ENCODE measurements at places on chromosomes 2 and 18.
A peak's percentile ranks its signal among the peaks of the same experiment; 100 is the strongest.

DNA sequence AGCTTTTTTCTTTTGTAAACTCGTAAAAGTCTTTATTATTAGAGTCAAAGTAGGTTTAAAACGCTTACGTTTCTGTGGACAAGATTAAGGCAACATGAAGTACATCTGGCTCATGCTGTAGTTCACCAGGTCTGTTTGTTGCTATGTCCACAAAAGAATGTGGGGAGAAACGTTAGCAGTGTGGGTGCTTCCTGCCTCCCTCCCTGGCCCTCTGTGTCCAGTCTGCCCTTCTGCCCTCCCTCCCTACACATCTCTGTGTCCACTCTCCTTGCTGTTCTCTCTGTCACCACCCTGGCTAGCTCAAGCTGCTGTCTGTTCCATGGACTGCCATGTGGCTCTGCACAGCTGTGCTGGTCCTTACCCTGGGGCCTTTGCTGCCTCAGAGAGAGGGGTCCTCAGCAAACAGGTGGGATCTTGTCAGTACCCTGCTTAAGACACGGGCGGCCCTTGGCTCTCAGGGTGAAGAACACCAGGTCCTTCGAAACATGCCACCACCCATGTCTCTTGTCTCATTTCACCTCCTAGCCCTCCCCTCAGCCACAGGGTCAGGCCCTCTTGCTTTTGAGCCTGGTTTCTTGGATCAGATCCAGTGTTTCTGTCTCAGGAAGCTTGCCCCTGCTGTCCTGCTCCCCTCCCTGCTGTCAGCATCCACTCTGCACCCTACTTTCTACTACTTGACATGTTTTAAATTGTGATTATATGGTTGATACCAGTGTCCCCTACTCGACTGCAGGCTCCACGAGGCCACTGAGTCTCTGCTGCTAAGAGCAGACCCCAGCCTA lies 79.2 kb downstream of the LIMS1 start:
- DNase-seq = no peak

- DNase-seq = no peak
Observed at GRCh38 chr18:6017171-6017570, 121.8 kb upstream of the TMEM200C start.

- no peak for DNase-seq
Observed at GRCh38 chr2:108240966-108241365, 1.2 kb downstream of the SULT1C3 start.

- DNase-seq = no peak
Observed at GRCh38 chr2:143468341-143468888, 339.2 kb downstream of the ARHGAP15 start.

- no peak for DNase-seq
Observed at GRCh38 chr2:238727585-238728329, 120.1 kb upstream of the TWIST2 start.

DNA sequence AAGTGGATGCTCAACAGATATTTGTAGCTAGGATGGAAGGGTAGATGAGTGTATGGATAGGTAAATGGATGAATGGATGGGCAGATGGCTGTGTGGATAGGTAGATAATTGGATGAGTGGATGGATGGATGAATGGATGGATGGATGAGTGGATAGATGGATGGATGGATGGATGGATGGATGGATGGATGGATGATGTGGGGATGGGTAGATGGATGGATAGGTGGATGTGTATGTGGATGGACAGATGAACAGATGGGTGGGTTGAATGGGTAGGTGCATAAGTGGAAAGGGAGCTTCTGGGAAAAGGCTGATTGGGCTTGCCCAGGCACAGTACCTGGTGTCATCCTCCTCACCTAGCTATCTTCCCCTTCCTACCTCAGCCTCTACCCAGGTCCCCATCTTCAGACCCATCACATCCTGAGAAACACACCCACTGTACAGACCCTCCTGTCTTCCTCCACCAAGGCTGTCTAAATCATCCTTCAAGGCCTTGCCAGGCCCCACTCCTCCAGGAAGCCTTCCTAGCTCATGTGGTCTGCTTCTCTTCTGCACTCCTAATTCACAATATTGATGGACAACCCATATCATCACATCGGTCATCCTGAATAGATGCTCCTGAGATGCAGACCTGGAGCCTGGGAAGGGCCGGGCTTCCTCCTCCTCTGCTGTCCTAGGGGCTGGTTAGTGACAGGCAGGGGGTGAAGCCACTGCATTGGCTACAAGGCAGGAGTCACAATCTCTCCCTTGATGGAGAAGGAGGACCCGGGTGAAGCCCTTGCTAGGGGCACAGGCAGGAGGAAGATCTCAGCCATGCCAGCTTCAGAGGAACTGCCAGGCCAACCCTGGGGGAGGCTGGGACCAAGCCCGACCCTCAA lies 49.4 kb downstream of the SMAD7 start:
- no peak for DNase-seq

GRCh38 chr2:62663920-62664795 lies 41.4 kb upstream of the EHBP1 start:
- DNase-seq = no peak

- no peak for DNase-seq
Observed at GRCh38 chr2:230830428-230830827, 34.3 kb upstream of the ITM2C start.

GRCh38 chr2:225381609-225382008 lies 17.9 kb upstream of the NYAP2 start:
- no peak for DNase-seq

DNA sequence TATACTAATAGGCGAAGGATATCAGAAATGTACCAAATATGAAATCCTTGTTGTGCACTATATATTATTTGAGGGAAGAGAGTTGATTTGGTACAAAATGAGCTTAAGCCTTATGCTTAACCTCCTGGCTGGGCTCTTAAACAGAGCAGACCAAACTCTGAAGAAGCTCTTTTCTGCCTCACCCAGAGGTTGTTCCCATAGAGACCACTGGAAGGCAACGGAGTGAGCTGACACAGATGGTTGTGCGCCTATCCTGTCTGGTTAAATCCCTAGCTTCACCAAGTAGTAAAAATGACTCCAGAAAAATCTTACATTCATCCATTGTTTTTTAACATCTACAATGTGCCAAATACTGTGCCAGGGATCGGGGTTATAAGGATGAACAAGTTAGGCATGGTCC lies 55.9 kb upstream of the NOL4 start:
- no peak for DNase-seq

DNA sequence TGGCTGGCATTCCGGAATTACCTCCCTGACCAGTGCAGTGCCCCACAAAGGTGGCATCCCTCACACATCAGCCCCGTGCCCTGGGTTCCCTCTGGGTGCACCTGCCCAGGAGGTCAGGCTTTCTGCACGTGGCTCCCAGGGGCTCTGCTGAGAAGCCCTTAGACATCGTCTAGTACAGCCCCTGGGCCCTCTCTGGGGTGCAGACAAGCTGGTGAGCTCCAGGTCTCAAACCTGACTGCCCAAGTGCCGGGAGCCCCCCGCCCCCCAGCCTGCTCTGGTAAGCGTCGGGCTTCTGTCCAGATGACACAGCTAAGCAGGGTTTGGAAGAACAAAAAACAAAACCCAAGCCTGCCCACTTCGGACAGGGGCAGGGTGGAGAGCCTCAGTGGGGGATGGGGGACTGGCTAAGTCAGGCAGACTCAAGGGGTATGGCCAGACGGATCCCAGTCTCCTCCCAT lies 20.2 kb downstream of the TWIST2 start:
- no peak for DNase-seq

DNA sequence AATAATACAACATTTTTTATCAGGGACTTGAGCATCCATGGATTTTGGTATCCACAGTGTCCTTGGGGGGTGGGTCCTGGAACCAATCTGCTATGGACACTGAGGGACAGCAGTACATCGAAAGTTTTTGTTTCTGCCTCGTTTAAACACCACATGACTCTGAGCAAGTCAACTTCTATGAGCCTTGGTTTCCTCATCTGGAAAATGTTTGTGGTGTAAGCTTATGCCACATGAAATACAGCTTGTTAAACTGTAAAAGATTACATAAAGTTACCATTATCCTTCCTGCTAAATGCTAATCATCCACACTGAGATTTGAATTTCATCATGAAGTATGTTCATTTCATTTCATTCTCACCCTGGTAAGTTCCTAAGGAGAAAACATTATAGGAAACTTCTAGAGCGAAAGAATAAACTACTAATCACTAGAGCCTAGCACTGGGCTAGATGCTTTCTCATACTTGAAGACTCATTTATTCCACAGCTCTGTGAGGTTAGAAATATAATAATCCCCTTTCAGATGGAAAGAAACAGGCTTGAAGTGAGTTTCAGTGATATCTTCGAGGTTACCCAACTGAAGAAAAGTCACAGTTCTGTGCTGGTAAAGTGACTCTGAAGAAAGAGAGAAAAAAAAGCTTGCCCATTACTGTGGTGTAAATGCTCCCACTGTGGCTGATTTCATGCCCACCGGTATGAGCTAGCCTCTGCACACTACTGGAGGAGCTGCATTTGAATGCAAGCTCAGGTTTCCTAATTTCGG lies 29.2 kb downstream of the MCFD2 start:
- DNase-seq = no peak

GRCh38 chr2:174919947-174920595 lies 85.1 kb downstream of the CHN1 start:
- DNase-seq = no peak

- no peak for DNase-seq
Observed at GRCh38 chr18:56044239-56044638, 456.2 kb upstream of the TCF4 start.

DNA sequence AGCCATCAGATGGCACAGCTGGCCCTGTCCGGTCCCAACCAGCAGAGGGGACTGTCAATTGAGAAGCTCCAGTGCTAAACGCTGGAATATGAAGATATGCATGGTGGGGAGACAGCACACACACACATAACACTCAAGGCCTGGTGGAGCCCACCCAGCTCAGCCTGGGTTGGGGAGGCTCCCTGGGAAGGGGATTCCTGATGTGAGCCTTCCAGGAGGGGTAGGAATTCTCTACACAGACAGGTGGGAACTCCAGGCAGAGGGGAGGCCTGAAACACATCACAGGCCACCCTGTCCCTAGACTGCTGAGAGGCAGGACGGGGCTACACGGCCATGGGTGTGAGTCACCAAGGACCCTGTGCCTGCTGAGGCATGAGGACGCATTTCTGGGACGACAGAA lies 49.4 kb upstream of the SH3RF3 start:
- DNase-seq = no peak

DNA sequence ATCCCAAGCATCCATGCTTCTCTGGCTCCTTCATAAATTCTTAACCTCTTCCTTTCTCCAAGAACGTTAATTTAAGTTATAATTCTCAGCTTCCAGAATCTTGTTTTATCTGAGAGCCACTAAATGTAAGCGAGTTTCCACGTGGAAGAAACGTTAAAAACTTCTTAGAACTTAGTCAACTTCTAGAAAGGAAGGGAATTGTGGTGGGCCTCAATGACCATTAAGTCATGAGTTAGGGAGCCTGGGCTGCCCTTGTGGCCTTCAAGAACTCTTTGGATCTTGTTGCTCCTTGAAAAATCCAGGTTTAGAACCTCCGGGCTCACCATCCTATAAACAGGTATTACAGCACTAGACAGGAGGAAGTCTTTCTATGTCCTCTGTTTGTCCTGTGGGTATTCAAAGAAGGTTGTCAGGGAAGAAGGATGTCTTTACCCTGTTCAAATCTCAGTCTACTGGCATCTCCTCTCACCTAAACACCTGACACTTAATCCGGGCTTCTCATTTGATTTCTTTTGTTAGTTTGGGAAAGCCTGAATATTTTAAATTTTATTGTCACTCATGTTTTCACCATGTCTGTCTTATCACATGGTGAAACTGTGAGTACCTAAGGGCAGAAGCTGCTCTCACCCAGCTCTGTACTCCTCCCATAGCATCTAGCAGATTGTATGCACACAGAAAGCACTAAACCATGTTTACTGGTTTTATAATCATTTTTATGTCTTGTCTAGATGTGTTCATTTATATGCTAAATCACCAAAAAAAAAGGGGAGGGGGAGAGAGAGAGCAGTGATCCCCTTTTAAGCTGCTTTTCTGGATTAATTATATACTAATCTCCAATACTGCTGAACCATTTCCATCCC lies 6.3 kb downstream of the RND3 start:
- DNase-seq = no peak

DNA sequence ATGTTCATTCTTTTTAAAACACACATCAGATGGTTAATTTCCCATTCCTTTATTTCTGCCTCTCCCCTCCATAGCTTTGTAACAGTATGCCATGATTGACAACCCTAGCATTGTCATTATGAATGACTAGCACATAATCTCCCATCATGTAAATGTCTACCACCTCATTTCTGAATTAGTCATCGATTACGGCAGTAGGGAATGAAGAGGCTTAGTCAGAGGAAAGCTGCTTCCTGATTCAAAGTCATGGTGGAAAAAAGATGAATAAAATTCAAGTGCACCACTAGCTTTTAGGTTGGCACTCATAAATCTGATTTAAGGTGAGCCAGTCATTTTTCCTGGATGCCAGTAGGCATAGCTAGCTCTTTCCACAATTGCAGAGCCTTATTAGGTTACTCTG lies 19.1 kb upstream of the ACMSD start:
- DNase-seq = peak; percentile 82

GRCh38 chr2:190812506-190813294 lies 67.9 kb upstream of the GLS start:
- DNase-seq = no peak

- no peak for DNase-seq
Observed at GRCh38 chr2:173229086-173229485, 125.6 kb upstream of the CDCA7 start.

GRCh38 chr2:172964511-172965139 lies 111.0 kb upstream of the MAP3K20 start:
- DNase-seq = no peak

DNA sequence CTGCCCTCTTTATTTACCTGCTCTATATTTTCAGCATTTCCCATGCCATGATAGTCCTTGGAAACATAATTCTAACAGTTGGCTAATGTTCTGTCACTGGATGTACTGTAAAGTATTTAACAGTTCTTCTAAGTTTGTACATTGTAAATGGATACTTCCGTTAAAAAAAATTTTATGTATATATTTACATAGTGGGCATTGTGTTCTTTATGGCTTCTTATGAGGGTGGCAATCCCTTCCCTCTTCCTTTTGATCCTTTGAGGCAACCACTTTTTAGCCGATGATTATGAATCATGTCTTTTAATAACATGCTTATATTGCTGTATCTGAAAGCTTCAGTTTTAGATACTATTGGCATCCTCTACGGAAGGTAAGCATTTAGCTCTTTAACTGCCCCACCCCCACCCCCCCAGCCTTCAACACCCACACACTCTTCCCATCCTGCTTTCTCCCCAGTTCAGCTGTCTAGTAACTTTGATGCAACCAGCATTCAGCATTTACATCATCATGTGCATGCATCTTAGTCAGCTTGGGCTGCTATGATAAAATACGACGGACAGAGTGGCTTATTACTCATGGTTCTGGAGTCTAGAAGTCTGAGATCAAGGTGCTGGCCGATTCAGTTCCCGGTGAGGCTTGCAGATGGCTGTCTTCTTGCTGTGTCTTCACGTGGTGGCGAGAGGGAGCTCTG lies 21.0 kb upstream of the EDAR start:
- no peak for DNase-seq

GRCh38 chr2:241509155-241509784 lies 886 bp upstream of the STK25 start:
- DNase-seq = no peak

All from ACHN (cell line).